ENCODE measurements at places on chromosomes 4 and X. TPM values are rescaled to one million over a fixed set of nuclear protein-coding genes. Genes with fewer than 3 reads are reported as not detected.

GRCh38 chr4:185859111-185859510, 47.1 kb upstream of the SORBS2 start:
- DNase-seq = no peak

DNA sequence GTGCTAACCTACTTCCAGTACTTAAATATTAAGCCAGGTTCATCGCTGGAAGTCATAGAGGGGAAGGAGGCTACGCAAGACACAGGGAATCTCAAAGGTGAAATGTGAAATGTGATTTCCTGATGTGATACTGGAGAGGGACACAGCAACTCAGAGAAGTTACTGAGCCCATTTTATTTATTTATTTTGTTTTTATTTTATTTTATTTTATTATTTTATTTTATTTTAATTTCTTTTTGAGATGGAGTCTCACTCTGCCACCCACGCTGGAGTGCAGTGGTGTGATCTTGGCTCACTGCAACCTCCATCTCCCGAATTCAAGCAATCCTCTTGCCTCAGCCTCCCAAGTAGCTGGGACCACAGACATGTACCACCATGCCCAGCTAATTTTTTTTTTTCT, 19.7 kb downstream of the CLRN2 start:
- DNase-seq = no peak

The EFHC2 gene
- 0.45 TPM for total RNA-seq

- no peak for DNase-seq
Observed at GRCh38 chr4:169530048-169530447, 82.3 kb downstream of the NEK1 start.

- DNase-seq = no peak
Observed at GRCh38 chr4:134174271-134174670, 27.3 kb downstream of the PABPC4L start.

- DNase-seq = peak; percentile 85
Observed at GRCh38 chr4:53132132-53132891, 233.5 kb downstream of the SCFD2 start.

Data from fibroblast of the aortic adventitia (primary cell).